Activated gamma-delta T cell treated with Interleukin-2 at 50 U/mL for 16 hours (primary cell): ENCODE measurements at places on chromosomes 2 and 18.

GRCh38 chr2:147660680-147661079 lies 184.1 kb upstream of the ACVR2A start:
- DNase-seq = no peak

DNA sequence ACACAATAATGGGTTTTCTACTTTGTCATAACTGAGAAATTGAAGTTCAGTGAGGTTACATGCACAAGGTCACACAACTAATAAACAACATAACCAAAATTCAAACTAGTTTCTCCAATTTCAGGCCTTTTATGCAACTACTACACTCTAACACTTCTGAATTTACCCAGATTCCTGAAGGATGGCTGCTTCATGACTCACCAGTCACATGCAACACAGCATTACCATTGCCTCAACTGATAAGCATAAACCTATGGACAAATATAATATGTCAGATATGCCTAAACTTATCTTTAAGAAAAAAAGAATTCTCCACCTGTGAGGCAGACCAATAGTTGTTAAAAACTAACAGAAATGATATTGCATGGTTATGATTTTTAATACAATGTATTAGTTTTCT lies 586.5 kb upstream of the SLC8A1 start:
- no peak for DNase-seq

DNA sequence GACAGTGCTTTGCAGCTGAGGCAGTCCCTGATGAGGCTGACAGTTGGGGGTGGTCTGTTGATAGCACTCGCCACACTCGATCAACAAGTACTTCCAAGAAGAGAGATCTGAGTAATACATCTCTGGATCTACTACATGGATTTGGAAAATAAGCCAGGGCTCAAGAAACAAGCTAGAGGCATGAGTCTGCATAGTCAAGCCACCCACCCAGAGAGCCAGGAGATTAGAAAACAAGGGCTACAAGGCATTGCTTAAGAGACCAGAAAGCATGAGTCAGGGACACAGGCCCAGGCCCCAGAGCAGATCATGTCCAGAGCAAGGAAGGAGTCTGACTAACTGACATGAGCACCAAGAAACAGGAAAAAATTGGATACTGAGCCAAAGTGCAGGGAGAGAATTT lies 196.9 kb upstream of the CWC22 start:
- no peak for DNase-seq

DNA sequence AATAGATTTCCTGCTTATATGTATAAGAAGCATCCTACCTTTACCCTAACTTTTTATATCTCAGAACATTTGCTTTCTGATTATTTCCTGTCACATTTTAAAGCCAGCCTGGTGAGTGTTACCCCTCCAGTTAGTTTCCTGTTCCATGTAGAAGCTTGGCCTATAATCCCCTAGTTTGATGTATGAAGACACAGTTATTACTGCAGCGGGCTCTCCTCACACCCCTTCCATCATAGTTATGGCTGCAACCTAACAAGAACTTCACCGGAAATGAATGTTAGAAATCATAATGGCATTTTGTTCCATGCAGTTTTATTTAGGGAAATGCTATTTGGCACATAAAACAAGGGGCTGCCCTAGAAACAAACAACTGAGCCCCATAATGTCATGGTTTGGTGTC lies 400.2 kb upstream of the SETBP1 start:
- no peak for DNase-seq

- DNase-seq = no peak
These were observed 1474.0 kb upstream of the ACVR2A start for GRCh38 chr2:146370826-146371225.
